ENCODE measurements at places on chromosomes 1 and 21.

DNA sequence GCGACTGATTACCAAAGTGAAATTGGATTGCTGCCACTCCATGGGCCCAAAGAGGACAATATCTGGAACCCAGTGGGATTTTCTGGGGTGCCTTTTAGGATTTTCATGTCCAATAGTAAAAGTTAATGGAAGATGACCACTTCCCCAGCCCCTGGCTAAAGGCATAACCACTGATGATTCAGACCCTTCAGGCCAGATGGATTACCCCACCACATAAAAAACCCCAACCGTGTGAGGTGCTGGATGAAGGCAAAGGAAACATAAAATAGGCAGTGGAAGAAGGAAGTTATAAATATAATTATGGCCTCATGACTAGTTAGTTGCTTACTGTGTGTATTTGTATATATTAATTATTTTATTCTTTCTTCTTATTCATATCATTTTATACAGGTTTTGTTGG lies 40.2 kb upstream of the IL10 start:
- DNase-seq: no peak

DNA sequence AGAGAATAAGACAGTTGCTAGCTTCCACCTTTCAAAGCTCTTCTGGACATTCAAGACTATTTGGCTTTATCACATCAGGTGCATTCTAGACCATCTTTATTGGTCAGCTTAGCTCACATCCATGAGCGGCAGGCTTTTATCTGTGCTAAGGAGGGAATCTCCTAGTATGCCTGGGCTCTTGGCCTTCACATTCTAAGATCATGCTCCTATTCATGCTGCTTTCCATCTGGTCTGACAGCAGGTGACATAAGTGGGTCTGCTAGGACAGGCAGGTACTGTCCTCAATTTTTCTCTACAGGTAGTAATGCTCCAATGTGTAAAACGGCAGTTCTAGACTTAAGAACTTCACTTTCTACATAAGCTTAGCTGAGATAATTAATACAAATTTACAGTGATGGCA lies 39.2 kb upstream of the ADAMTS1 start:
- no peak for DNase-seq

- no peak for DNase-seq
Observed at GRCh38 chr1:92995441-92996430, 34.5 kb upstream of the DIPK1A start.

- DNase-seq: peak; percentile 36
Observed at GRCh38 chr1:27958513-27958912, 1.3 kb upstream of the XKR8 start.

- no peak for DNase-seq
Observed at GRCh38 chr1:37068260-37068659, 33.9 kb upstream of the GRIK3 start.

GRCh38 chr1:17125756-17126237 lies 6.5 kb upstream of the PADI2 start:
- DNase-seq: peak; percentile 78

DNA sequence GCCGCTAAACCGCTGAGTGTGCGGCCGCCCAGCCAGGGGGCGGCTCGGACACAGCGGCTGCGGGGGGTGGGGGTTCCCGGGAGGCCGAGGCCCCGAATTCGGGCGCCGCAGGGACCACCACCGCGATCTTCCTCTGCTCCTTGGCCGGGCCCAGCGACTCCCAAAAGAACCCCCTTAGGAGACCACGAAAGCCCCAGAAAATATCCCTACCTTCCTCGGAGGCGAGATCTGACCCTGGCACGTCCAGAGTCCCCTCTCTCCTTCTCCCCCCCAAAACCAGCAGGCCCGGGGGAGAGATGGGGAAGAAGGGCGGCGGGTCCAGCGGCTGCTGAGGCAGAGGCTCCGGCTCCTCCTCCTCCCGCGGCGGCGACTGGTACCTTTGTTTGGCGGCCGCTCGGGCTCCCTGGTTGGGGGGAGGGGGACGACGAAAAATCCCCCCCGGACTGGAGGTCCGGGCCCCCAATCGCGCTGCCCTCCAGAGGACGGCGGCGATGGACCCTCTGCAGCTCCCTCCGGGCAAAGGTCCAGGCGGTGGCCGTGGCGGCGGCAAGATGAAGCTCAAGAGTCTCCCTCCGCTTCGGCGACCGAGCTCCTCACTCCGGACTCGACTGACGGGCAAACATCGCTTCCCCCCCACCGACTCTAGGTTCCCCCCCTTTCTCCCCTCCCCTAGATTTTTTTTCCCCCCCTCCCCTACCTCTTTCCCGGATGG lies at the start of gene ARID4B:
Gene ARID4B, minus strand, starts transcription at position 621 of the 712 bp plus-strand sequence. CDS start 1,260 bp downstream, outside the sequence.
- peak; percentile 82 for DNase-seq

DNA sequence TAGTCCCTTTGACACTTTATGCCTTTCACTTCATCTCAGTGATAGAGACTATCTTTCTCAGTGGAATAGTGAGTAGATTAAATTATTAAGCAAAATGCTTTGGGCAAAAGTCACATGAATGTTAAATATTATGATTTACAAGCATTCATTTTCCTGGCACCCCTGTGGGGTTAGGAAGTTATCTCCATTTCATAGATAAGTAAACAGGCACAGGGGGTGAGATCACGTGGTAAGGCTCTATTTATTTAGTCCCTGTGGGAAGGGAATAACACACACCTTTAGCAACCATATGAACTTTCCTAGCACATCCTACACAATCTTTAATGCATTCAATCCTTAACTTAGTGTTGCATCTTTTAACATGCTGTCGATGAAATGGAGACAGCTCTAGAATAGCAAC lies 12.3 kb downstream of the PSMB2 start:
- DNase-seq: no peak

GRCh38 chr1:155873860-155874259 lies 14.5 kb downstream of the SYT11 start:
- DNase-seq: no peak

GRCh38 chr21:29641635-29642550 lies 297.9 kb downstream of the GRIK1 start:
- DNase-seq: no peak

DNA sequence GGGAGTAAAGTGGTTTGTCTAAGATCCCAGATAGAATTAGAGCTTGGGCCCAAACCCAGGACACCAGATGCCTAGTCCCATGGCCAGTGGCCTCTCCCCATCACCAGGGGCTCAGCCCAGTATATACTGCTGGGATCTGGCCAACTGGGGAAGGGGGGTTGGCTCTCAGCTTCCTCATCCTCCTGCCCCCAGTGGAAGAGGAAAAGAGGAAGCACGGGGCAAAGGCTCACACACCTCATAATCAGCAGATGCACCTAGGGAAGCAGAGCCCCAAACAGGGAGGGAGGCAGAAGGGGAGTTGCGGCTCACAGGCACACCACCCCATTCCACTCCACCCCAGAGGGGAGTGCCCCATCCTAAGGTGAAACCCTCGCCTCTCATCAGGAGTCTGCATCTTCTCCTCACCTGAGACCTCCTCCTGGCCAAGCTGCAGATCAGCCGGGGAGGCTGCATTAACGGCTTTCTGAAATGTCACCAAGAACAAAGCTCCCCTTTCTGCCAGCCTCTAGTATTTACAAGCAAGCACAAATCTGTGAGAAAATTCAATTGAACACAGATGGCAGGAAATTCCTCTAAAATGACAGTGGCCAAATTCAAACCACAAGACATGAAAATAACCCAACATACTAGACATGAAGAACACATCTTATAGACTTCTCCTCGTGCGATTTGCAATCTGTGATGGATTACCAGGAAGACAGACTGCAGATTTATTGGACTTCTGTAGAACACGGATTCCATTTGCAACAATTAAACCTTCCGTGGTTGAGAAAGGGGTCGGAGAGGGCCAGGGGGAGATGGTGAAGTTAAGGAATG lies 82.8 kb downstream of the GLIS1 start:
- DNase-seq: no peak

GRCh38 chr1:244788493-244789275 lies 46.8 kb upstream of the COX20 start:
- DNase-seq: no peak

DNA sequence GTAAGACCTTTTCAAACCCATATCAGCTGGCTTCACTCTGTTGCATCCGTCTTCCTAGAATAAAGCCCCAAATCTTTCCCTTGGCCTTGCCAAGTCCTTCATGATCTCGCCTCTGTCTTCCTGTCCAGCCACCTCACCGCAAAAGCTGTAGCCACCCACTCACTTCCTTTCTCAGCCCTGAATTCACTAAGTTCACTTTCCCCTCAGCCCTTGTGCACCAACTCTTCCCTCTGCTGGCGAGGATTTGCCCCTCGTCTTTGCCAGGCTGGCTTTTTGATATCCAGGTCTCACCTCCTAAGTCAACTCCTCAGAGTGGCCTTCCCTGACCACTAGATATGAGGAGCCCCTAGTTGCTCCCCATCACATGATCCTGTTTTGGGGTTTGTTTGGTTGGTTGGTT lies 3.9 kb upstream of the COL16A1 start:
- no peak for DNase-seq

DNA sequence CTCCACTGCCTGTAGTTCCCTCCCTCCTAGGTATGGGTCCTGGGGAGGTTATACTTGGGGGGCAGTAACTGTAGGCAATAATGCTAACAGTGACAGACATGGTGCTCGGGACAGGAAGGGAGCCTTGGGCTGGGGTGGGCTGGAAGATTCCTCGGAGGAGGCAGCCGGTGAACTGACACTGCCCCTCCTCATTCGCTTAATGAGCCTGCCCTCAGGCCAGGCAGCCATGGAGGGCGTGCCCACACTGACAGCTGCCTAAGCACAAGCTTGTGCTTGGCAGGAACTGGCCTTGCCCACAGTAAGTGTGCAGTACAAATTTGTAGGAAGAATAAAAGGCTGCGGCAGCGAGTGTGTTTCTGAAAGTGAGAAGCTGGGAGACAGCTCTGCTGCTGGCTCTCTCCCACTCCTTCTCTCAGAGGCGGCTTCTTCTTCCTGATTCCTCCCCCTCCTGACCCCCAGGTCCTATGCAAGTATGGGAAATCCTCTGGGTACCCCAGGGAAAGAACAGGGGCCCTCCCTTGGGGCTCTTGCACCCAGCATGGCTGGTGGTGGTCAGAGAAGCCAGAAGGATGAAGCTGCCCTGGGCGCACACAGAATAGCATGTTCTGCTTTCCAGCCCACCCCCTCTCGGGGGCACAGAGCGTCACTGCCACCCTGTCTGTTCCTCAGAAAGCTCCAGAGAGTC lies 23.6 kb downstream of the OPTC start:
- DNase-seq: no peak

DNA sequence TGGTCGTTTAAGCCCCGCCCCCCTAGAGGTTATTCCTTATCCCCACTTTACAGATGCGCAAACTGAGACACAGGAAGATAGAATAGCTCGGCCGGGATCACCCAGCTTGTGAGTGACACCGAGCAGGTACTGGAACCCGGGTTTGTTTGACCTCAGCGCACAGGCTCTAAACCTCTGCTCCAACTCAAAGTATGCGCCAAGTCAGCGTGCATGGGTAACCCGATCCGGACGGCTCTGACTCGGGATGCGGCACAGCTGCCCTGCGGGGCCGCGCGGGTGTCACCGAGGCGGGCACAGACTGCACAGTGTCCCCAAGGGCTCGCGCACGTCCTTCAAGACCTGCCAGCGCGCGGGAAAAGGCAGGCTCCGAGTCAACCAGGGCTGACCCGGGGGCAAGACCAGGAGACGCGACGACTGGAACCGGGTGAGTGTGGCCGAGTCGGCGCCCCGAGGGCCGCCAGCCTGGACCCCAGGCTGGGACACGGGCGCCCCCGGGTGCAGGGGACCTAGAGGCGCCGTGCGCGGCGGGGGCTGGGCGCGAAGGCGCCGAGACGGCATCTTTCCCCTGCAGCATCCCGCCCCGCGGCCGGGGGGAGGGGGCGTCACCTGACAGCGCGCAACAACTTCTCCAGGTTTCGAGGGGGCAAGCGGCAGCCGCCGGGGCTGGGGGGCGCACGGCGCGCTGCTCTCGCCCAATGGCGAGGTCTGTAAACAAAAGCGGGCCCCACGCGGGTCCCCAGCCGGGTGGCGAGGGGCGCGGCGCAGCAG lies 101.9 kb upstream of the SOD1 start:
- no peak for DNase-seq

DNA sequence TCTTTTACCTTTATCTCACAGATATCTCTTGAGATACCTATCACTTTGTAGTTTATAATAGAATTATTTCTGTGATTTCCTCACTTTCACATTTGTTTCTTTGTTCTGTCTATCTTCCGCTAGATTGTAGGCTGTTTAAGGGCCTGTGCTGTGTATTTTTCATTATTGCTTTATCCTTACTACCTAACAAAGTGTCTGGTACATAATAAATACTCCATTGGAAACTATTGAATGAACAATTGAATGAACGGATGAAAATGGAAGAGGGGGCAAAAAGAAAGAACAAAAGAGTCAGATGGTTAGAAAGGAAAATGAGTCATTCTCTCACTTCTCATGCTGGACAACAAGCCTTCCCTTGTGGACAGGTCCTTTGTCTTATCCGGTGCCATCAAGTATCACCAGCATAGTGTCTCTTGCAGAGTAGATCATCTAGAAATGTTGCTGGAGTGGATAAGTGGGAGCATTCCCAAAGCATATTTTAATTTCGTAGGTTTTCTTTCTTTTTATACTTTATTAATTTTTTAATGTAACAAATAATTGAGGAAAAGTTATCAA lies 159.8 kb downstream of the NEK7 start:
- no peak for DNase-seq

GRCh38 chr1:18539171-18539570 lies 58.4 kb downstream of the KLHDC7A start:
- DNase-seq: no peak

DNA sequence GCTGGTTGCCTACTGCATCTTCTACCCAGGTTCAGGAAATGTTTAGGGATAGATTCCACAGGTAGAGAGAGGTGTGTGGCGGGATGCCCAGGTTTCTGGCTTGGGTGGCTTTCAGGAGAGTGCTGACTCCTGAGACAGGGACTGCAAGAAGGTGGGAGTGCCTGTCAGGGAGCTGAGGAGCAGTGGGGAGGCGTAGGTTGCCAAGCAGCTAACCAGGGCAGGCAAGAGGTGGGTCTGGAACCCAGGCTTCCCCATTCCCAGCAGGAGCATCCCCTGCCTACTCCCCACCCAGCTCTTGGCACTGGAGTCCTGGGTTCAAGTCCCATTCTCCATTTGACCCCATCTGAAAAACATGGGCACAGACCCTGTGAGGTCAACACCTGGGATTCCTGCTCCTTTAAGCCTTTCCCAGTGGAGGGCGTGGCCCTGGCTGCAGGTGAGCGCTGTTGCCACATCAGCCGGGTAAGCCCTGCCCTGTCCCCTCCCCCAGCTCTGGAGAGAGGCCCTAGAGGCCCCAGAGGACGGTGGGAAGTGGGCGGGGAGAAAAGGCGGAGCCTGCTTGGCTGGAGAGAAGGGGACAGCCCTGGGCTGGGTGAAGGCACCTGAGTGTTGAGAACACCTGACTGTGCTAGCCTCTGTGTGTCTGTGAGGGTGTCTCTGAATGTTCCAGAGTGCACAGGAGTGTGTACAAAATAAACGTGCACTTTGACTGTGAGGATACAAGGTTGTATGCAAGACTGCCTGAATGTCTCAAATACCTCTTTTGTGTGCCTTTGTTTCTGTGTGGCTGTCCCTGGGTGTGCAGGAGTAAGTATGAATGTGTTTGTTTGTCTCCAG lies 14.0 kb upstream of the SYNC start:
- no peak for DNase-seq

All from uterus (tissue), 4 donors.